ENCODE measurements at places on chromosomes 11 and 22.

GRCh38 chr22:45683680-45684079 lies 12.0 kb downstream of the ATXN10 start:
- DNase-seq = no peak

- no peak for DNase-seq
Observed at GRCh38 chr11:112786886-112787530, 174.2 kb upstream of the NCAM1 start.

DNA sequence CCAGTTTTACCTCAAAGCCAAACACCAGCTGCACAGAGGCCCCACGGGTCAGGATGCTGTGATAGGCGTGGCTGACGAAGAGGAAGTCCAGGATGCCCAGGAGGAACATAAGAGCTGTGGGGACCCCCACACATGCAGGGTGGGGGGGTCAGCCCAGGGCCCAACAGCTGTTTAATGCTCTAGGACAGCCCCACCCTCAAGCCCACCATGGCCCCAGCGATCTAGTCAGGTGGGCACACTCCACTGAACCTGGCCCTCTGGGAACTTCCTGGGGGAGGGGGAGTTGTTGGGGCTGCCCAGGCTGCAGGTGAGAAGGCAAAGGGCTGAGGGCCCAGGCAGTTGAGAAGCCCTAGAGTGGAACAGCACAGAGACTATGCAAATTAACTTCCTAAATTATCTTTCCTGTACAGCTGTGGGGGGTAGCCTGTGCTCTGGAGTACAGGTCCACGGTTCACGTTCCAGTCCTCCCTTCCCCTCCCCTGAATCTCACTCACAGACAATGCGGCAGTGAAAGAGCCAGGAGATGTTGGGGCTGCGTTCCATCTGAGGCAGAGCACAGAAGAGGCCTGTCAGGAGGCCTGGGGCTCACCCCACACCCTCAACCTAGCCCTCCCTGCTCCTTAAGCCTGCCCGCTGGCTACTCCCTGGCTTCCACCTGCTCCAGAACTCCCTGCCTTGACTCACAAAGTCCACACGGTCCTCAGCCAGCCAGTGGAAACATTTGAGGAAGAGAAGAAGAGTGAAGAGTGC lies 1.9 kb downstream of the SYVN1 start:
- DNase-seq = no peak

DNA sequence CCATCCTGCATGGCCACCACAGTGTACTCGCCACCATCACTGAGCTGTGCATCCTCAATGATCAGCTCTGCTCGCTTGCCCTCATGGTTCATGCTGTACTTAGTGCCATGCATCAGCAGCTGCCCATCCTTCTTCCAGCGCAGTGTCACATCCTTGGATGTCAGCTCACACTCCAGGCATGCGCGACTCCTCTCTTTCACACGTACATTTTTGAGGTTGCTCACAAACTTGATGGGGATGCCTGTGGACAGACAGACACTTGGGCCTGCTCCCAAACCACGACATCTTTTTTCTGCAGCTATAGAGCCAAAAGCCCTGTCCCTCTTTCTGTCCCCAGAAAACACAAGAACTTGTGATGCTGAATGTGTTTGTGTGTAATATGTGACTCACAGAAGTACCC lies 10.5 kb downstream of the IGSF22 start:
- DNase-seq = no peak

DNA sequence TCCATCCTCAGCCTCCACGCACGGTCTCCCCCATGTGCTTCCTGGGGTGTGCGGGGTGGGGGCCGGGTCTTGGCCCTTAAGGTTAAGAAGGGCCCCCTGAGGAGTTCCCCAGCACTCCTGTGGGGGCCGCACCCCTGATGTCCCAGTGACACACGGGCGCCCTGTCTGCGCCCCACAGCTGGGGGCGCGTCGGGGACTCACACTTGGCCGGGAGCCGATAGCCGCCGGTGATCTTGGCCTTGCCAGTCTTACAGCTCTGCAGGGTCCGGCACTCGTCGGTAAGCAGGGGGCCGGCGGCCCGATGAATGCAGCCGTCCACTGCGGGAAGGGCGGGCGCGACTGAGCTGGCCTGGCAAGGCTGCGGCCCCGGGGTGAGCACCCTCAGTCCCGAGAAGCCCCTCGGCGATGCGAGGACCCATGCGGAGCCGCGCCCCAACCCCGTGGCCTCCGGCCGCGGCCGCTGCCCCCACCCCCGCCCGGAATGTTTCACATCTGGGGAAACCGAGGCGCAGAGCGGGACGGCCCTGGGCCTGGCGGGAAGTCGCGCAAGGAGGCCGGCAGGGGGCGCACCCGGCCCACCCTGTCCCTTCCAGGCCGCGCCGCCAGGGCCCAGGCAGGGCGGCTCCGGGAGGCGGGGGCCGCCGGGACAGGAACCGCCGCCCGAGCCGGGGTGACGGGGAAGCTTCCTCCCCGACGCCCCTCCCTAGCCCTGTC lies 13.9 kb downstream of the OTUB1 start:
- peak; percentile 89 for DNase-seq

DNA sequence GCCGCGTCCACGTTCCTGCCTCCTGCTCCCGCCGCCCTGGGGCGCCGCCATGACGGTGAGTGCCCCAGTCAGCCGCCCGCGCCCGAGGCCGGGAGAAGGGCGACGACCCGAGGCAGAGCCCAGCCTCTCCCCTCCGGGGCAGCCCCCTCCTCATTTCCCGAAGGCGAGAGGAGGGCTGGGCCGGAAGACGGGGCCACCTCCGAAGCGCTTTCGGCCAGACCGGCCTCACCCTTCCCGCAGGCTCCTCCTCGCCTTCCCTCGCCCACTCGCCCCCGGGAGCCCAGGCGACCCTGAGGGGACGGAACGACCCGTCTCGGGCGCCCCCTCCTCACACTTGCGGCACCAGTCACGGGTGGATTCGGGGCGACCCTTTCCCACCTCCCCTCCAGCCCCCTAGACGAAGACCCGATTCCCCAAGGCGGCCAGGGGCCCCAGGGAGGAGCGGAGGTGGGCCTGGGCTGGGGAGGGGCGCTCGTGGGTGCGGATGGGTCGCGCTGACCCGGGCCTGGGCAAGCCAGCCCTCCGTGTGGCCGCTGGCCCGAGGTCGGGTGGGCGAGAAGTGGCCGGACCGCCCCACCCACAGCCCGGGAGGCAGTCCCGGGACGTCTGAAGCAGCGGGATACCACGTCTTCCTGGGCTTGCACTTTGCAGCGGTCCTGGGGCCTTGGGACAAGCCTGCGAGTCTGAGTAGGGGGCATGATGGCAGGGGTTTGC lies 49.7 kb downstream of the TRIOBP start:
- no peak for DNase-seq

- no peak for DNase-seq
Observed at GRCh38 chr22:41660416-41660815, 28.3 kb downstream of the SNU13 start.

DNA sequence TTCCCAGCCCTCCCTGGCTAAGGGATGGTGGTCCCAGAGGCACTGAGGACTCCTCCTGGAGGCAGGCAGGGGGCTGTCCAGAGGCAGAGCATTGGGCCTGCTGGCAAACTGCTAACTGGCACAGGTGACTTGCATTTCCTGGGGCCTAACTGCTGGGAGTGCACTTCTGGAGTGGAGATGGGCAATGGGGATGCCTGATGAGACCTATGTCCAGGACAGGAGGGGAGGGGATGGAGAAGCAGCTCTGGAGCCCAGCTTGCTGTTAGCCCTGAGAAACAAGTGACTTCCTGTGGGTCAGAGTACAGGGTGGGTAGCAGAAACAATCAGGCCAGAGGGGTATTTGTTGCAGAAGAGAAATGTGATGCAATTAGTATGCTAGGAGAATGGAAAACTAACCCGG lies 253.2 kb downstream of the ST3GAL4 start:
- no peak for DNase-seq

GRCh38 chr22:27401321-27401720 lies 400.2 kb downstream of the MN1 start:
- DNase-seq = peak; percentile 26

DNA sequence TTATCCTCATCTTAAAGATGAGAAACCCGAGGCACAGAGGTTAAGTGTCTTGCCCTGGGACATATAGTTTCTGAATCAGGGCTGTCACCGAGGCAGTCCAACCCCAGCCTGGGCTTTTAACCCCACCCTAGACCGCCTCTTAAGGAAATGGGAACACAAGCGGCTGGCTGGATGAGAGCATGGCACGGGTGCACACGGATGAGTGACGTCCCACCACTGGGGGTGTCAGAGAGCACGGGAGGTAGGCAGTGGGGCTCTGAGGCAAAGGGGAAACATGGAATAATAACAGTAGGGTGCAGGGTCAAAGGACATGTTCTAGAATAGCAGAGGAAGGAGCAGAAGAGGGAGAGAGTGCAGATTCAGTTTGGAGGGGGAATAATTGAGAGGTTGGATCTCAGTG lies 22.3 kb downstream of the PPFIBP2 start:
- no peak for DNase-seq

Measured in foreskin fibroblast (primary cell).